ENCODE measurements at places on chromosomes 11 and 22.

- no peak for DNase-seq
Measured at GRCh38 chr11:103676413-103676812, 360.0 kb upstream of the DDI1 start.

DNA sequence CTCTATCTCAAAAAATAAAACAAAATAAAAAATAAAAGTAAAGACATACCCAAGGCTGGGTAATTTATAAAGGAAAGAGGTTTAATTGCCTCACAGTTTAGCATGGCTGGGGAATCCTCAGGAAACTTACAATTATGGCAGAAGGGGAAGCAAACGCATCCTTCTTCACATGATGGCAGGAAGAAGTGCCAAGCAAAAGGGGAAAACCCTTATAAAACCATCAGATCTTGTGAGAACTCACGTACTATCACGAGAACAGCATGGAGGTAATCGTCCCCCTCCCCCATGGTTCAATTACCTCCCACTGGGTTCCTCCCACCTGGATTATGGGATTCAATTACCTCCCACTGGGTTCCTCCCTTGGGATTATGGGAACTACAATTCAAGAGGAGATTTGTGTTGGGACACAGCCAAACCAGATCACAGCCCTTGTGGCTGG lies 8.3 kb upstream of the SSTR3 start:
- no peak for DNase-seq

DNA sequence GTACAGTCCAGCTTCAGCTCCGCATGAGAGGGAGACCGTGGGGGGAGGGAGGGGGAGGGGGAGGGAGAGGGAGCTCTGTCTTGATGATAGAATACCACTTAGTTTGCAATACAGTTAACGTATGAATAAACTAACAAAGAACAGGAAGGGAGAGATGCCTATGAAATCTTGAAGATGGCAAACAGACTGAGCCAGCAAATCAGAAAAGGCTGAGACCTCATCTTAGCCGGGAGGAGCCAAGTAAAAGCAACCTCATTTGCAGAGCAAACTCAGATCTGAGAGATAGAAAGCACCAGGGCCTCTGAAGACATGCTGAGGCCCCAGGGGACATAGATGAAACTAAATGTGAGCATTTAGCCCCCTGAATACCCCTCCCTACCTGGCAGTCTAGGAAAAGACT lies 23.0 kb downstream of the APLP2 start:
- no peak for DNase-seq

DNA sequence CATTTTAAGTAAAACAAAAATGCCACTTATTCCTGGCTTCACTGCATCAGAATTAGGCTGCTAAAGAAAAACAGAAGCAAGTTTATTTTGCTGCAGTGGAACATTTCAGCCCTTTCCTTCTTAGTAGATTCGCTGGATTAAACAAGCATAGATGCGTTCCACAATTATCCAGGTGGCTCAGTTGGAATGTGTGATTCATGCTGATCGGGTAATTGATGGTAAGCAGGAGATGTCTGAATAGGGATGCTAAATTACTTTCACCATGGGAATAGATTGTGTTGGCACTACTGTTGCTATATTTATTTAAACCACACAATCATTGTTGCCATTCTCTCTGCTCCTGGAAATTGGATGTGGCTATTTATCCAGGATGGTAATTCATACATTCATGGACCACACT lies 440.1 kb upstream of the DDI1 start:
- DNase-seq = no peak

DNA sequence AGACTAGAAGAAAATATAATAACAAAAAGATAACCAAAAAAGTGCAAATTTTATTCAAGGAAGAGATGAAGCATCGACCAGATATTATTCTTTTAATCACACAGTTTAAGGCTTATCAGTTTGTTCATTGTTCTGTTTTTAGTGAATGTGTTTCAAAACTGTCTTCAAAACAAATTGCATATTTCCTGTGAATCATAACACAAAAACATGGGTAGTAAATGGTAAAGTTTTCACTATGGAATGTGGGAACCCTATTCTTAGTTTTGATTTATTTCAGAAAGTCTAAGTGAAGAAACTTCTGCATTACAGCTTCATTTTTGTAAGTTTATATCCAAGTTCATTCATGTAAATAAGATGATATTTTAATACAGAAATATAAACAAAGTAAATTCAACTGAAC lies 207.6 kb upstream of the LUZP2 start:
- DNase-seq = no peak

DNA sequence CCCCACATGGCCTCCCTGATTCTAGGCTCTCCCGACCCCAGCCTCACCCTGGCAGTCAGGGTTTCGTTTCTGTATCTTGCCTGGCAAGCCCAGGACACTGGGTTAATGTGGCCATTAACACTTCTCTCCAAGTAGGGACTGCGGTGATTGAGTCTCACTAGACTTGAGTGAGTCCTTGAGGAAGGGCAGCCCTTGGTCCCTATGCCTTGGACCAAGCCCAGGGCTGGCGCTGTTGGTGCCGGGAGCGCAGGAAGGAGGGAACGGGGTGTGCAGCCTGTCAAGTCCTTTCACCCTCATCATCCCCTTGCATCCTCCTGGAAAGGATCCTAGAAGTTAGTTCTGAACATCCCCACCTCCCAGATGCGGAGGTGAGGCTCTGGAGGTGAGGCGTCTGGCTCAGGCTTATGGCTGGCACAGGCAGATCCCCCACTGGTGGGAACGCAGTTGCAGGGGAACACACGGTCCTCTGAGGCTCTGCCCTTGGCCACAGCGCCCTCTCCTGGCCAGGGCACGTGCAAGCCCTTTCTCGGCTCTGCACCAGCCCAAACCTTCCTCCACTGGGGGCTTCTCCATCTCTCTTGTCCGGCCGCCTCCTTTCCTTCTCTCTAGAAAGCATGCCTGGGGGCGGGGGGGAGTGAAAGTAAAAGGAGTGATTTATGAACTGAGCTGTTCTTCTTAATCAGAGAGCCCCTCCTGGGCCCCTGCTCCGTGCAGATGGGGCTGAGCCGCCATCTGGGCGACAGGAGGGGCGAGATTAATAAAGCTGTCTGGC lies 56.7 kb downstream of the TP53I11 start:
- DNase-seq = peak; percentile 53

- DNase-seq = no peak
Measured at GRCh38 chr11:122807731-122808477, 30.4 kb upstream of the CRTAM start.

GRCh38 chr11:101929294-101929915 lies 13.1 kb upstream of the ANGPTL5 start:
- no peak for DNase-seq

GRCh38 chr22:16954060-16954403 lies 54.0 kb downstream of the GAB4 start:
- no peak for DNase-seq

DNA sequence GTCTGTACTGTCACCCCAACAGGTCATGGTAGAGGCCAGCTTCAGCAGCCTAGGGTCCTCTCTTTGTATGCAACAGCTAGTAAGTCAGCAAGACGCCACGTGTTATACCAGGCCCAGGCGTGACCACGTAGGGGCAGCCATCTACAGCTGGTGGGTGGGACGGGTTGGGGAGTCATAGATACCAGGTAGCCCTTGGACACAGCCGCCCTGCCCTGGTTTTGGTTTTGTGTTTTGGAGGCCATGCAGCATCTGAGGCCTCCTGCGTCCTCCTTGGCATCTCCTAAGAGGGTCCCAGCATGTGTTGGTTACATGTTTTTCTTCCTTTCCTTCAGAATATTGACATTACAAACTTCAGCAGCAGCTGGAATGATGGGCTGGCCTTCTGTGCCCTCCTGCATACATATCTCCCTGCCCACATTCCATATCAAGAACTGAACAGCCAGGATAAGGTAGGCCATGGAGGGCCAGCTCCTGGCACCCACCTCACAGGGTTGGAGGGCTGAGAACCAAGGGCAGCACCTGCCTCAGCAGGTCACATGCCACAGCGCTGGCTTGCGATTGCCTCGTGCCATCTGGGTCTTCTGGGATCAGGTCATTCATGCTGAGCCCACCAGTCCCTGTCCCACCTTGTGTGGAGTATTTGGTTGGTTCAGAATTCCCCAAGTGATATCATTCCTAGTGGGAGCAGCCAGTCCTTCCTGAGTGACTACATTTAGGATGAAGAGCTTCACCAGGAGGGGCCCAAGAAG lies 16.0 kb upstream of the ADORA2A start:
- no peak for DNase-seq

GRCh38 chr22:20834206-20834605 lies 24.4 kb downstream of the PI4KA start:
- no peak for DNase-seq

DNA sequence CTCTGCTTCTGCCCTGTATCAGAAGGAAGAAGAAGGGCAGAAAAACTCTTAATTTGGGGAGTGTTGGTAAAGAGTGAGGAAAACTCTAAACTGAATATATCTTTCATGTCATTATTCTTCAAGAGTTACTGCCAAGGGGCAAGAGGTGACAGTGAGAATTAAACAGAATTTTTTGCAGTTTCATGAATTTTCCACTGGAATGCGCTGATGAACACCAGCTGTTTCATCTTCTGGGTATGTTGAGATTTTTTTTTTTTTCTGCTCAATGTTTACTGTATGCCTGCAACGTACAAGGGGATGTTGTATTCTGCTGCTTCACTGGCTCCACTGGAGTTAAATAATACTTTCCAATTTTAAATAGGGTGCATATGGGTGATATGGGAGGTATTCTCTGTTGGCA lies 117.8 kb downstream of the FAM76B start:
- DNase-seq = peak; percentile 18

DNA sequence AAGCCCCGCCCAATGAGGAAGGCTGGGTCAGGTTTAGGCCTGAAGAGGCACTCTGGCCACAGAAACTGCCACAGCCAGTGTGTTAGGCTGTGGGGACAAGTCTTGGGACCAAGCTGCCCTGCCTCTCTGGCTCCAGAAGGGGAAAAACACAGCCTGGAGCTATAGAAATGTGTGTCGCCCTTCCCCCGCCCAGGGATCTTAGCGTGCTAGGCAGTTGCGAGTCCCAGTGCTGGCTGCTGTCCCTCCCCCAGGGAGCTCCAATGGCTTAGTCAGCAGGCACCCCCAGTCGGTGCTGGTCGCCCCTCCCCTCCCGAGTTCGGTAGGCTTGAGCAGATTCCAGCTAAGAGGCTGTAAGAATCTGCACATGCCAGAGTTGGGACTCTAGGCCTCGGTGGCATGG lies 99.5 kb upstream of the API5 start:
- DNase-seq = no peak

DNA sequence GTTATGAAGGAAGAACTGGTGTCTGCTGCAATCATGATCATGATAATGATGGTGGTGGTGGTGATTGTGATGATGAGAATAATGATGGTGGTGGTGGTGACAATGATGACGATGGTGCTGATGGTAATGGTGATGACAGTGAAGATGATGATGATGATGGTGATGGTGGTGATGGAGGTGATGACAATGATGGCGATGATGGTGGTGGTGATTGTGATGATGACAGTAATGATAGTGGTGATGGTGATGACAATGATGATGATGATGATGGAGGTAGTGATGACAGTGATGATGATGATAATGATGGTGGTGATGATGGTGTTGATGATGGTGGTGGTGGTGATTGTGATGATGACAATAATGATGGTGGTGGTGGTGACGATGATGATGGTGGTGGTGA lies 52.8 kb upstream of the ANO1 start:
- DNase-seq = no peak
